Cardiac septum (tissue), 1 donor: ENCODE measurements at places on chromosomes 5 and 9. TPM values are rescaled to one million over a fixed set of nuclear protein-coding genes. Genes with fewer than 3 reads are reported as not detected.
A peak's percentile ranks its signal among the peaks of the same experiment; 100 is the strongest.

DNA sequence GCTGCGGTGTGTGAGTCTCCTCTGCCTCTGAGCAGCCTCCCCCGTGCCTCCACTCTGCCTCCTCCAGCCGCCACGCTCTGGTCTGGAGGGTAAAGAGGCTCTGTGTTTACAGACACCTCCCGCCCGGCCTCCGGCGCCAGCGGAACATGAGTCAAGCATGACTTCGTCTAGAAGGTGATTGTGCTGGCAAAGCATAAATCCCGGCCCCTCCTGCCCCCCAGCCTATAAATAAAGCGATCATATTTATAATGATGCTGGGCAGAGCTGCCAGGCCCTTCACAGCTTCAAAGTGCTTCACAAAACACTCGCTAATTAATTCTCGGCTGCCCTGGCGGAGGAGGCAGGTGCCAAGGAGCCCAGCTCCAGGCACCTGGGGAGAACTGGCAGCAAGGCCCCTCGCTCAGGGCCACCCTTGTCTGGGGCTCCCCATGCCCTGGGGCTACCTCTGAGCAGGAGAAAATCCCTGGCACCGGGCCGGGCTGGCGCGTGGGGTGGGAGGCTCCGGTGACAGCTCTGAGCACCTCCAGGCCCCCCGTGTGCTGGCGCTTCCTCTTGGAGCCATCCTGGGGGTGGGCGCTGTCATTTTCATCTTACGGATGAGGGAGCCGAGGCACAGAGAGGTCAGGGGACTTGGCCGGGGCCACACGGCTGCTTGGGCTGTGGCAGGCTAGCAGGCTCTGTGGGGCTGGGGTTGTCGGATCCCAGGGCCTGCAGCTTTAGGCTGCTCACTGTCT, 87.8 kb downstream of the RXRA start:
- peak; percentile 91 for DNase-seq

DNA sequence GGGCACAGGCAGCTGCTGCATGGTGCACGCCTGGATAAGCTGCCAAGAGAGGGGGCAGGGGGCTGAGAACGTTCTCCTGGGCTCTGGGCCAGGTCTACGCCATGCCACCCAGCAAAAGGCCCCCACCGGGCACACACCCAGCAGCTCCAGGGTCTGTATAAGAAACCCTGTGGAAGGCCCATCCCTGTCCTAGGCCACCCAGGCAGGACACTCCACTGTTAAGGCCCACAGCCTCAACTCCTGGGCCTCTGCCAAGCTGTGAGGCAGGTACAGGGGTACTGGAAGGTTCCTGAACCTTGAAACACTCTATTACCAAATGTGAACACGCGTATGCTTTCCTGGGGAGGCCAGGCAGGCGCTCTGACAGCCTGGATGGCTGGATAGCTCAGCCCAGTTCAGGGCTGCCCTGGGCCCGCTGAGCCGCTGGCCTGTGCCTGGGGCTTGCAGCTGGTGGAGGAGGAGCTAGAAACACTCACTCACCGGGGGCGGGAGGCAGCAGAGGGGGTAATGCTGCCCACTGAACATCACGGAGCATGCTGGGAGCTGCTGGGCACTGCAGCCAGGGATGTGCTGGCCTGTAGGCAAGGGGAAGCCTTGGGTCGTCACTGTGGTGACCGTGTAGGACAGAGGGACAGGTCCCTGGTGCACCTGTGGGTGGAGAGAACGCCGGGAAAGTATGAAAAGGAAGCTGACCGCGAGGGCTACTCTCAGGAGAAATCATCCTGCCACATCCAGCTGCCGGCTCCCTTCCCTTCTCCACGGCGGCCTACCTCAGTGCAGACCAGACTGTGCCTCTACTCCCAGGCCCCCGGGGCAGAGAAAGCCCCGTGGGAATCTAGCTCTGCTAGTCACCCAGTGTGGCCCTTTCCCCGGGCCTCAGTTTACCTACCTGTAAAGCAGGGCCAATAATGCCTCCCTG, 6.0 kb downstream of the RNF44 start:
- DNase-seq, result no peak

DNA sequence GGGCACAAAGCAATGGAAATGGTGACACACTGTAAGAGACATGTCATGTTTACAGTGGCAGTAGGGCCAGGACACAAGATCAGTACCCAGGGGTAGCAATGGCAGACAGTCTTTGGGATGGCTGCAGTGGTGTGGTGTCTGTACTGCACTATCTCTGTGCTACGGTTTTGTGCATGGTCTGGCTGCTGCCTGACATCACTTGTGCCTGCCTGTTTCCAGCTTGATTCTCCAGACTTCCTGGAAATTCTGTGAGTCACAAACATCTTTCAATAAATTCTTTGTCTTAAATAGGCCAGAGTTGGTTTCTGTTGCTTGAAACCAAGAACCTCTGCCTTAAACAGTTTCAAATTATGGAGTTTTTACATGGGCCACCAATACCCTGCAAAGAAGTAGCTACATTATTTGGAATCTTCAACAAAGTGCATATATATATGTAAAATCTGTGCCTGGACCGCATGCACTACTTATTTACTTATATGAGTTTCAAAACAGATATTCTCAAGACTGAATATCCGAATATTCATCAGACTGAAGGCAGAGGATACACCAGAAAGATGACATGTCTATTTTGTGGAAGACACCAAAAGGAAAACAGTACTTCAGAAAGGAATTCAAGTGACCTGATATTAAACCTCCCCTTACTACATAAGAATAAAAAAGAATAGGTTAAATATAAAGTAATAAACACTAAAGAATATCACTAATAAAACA, 188.1 kb downstream of the RFX3 start:
- no peak for DNase-seq

DNA sequence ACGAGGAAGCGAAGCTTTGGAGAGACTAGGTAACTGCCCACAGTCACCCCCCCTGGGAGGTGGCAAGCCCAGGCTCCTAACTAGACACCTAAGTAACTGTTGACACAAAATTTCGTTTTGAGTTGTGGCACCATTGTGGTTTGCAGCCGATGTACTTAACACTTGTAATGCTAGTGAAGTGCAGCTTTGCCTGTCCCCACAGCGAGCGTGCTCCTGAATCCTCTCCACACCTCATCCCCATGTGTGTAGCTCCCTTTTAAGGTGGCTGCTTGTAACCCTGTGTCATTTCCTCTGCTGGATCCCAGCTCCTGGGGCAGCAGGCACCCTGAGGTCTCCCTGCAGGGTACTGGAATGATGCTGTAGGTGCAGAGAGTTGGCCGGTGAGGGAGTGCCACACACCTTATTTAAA, 114.9 kb downstream of the TRIO start:
- DNase-seq, result no peak

GRCh38 chr5:11973469-11973868, 69.2 kb upstream of the CTNND2 start:
- no peak for DNase-seq

DNA sequence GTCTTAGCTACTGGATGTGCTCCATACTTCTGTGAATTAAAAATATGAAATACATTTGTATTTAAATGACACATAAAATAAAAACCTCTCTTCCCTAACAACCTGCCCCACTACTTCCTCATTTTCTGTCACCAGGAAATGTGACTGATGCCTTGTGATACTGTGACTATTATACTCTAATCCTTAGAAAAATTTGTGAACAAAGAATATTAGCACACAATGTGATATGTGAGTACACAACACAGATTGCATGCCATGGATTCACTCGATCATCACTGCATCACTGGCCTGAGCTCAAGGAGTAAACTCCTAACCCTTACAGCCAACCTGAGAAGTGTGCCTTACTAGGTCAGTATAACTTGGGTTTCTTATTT, 281.0 kb downstream of the EFNA5 start:
- DNase-seq, result no peak

- no peak for DNase-seq
Measured at GRCh38 chr9:91547081-91547480, 123.4 kb upstream of the NFIL3 start.

Gene WNK2
- total RNA-seq, result 123 TPM

GRCh38 chr9:88813638-88814209, 177.5 kb upstream of the S1PR3 start:
- no peak for DNase-seq

Gene LVRN
- total RNA-seq, result 0.27 TPM

DNA sequence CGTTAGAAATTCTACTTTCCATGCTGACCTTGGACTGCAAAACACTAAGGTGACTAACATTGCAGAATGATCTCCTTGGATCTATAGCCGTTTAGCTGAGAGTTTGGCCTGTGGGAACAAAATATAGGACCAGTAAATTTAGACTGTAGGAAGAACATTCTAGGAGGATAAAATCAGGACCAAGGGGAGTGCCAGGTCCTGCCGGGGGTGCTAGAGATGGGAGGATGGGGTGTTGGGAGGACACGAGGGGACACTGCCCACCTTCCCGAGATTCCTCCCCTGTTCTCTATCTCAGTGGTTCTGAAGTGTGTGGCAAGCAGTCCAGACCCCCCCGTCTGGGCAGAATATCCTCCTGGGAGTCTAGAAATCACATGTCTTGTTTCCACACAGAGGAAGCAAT, 445.2 kb downstream of the ZSWIM6 start:
- DNase-seq, result no peak

- no peak for DNase-seq
Measured at GRCh38 chr5:69295088-69295754, 37.4 kb downstream of the CCDC125 start.

Gene SEMA5A
- total RNA-seq, result 75.8 TPM
